Cortex of kidney (tissue), 1 donor: ENCODE measurements at places on chromosomes 2 and 18.

DNA sequence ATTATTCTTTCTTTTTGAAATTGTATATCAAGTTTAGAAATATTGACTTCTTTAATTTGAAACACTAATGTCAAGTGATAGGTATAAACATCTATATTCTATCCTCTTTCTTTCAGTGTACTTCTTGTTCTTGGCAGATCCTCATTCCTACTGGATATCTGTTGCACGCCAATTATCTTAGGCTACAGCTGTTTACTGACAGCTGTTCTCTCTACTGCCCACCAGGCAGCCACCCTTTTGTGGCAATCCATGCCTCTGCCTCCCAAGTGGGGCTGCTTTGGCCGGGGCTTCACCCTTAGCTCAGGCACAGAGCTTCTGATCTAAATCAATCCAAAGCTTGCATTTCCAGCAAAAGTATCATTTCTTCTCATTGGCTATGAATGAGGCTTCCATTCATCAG, 50.6 kb upstream of the ITSN2 start:
- no peak for DNase-seq

- DNase-seq: no peak
Observed at GRCh38 chr18:62957885-62958472, 242.6 kb downstream of the PHLPP1 start.

GRCh38 chr2:7011356-7012083, 94.3 kb downstream of the RNF144A start:
- DNase-seq: no peak

- no peak for DNase-seq
Observed at GRCh38 chr18:47260924-47261701, 9.7 kb upstream of the SKOR2 start.

DNA sequence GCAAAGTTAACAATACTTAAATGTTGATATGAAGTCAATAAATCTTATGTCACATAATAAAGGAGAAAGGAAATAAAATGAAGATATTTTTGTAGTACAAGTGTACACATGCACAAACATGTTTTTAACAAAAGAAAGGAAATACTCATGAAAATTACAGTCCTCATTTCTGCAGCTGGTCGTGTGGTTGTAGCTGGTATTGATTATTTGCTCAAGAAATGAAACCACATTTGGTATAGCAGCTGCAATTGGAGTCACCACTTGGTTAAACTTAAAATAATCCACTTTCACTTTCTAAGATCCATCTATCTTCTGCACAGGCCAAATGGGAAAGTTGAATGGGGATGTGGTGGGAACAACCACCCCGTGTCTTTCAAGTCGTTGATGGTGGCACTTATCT, 580.5 kb upstream of the NRXN1 start:
- DNase-seq: no peak

DNA sequence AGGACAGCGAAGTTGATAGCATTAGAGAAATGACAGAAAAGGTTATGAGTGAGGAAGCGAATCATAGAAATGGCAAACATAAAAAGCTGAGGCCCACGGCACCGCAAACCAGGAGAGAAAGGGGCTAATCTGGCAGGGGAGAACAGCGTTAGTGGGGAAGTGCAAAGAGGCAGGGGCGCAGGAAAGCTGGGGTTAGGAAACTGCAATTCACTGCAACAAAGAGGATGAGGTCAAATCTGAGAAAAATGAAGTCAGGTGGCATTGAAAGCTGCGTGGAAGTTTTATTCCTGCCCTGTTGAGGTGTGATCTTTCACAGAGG, 653 bp upstream of the ABI2 start:
- DNase-seq: no peak

DNA sequence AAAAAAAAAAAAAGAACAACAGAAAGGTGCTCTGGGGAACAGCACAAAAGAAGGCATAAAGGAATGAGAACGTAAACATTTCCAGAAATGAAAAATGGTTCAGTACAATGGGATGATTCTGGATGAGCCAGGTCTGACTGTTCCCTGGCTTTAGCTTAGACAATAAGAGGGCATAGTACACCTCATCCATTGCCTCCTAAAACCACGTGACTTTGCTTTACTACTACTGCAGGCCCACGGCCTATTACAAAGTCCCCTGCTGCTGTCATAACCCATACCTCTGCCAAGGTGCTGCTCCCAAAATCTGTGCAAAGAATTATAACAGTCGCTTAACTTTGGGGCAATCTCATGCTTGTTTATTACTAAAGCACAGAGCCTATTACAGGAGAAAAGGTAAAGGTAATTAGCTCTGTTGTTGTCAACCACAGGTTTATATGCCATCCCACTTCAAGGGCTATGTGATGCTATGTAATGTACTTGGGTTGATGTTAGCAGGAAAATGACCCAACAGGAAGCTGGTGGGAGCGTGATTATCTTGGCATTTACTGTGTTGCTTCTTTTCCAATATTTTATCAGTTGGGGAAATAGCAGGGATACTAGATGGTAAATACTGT, 26.8 kb downstream of the STK17B start:
- no peak for DNase-seq

DNA sequence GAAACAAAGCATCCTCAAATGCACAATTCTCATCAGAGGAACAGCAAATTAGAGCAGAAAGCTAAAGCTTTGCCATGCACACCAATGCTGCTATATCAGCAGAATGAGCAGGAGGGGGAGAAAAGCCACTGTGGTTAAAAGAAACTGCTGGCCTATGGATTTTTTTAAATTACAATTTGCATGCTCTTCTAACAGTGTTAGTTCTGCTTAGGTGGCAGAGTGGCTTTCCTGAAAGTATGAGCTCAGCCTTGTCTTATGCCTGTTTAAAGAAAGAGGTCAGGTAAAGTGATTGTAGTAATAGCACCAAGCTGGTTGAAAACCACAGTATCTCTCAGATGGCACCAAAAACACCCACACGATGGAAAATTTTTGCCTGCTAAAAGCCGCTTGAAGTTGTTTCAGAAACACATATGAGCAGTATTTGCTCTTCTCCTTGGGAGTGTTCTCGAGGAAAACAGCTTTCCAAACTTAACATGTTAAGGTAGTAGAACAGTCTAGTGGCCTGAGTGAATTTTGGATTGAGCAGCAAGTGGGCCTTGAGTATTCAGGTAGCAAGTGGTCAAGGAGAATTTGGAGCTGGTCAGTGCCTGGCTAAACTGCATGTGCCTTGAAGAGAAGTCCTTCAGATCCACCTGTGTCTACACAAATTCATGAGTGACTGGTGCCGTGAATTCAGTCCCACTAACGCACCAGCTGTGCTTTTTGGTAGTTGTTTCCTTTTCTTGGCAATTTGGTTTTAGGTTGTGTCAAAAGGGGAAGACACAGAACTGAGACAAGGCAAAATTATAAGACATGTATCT, 19.6 kb upstream of the NDUFV2 start:
- no peak for DNase-seq

DNA sequence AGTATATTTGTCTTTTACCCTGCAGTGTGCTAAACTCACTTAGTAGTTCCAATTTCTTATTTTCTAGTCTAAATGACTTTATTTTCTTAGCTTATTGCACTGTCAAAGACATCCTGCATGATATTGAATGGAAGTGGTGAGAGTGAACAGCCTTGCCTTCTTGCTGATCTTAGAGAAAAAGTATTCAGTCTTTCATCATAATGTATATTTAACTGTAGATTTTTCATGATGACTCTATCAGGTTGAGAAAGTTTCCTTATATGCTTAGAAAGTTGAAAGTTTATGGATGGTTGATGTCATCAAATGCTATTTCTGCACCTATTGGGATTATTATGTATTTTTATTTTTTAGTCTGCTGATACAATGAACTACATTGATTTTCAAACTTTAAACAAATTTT, 21.3 kb upstream of the COL3A1 start:
- no peak for DNase-seq

GRCh38 chr18:54479365-54479764, 111.7 kb upstream of the DYNAP start:
- no peak for DNase-seq

- no peak for DNase-seq
Observed at GRCh38 chr2:118094503-118094902, 6.2 kb downstream of the INSIG2 start.

- DNase-seq: no peak
Observed at GRCh38 chr2:215362562-215362904, 50.7 kb downstream of the ATIC start.

DNA sequence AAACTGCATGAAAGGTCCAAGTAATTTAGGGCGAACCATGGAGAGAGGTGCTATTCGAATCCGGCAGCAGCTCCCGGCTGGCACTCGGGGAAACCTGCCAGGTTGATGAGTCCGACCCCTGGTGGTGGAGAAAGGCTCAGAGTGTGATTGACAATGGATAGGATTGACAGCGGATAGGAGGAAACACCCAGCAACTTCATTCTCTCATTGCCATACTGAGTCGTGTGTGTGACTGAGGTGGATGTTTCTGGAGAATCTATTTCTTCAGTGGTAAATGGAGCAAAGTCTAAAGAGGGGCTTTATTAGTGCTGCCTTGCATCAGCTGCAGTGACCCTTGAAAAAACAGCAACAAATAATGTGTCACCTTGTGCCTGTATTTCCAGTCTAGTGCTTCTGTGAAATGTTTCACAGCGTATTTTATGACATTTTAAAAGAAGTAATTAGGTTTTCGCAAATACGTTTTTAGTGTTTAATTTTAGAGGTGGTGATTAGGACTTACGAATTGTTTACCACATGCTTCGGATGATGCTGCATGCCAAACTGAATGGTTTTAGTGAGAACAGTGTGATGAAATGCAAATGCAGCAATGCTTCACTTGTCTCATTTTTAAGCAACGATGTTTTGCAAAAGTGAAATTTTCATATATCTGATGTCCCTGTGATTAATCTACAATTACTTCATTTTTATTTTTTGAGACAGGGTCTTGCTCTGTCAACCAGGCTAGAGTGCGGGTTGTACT, 102.0 kb downstream of the DCDC2C start:
- DNase-seq: no peak

DNA sequence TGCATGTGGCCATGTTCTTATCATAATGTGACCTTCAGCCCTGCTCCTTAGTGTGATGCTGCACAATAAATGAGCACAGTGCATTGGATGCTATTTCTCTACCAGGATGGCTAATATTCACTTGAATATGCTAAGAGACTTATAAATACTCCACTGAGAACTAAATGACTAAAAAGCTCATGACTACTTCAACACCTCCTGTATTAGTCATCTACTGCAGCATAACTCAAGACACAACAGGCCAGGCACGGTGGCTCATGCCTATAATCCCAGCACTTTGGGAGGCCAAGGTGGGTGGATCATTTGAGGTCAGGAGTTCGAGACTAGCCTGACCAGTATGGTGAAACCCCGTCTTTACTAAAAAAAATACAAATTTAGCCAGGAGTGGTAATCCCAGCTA, 213.4 kb downstream of the RND3 start:
- DNase-seq: no peak

- DNase-seq: no peak
Observed at GRCh38 chr18:42537291-42537690, 578.2 kb downstream of the RIT2 start.

- DNase-seq: no peak
Observed at GRCh38 chr18:51236225-51236624, 38.7 kb upstream of the MEX3C start.

DNA sequence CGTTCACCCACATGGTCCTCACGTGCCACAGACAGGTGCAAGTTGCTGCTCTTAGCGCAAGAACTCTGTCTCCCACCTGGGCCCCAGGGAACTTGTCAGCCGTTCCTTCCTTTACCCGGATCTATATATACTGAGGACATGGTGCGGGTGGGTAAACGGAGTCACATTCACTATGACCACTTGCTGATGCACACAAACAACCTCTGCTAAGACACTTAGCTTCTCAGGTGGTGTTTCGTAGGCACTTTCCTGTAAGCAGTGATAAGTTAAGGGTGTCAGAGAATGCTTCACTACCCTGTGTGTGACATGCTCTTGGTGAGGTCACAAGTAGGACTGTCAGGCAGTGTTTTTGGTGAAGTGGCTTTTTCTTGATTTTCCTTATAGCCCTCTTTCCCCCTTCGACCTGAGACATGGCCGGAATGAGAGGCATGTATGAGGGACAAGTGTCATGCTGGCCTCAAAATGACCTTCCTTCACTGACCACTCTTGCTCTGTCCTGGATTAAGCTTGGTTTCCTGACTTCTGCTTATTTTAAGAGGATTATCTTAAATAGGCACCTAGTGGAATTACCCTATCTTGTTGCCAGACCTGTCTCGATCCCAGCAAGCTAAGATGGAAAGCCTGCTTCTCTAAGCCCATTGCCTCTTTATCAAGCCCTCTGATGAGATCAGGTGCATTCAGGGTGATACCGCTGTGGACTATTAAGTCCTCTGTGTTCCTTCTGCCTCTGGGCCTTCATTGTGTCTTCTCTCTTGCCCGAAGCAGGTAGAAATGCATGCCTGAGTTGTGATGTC, 97.1 kb upstream of the CELF4 start:
- no peak for DNase-seq

DNA sequence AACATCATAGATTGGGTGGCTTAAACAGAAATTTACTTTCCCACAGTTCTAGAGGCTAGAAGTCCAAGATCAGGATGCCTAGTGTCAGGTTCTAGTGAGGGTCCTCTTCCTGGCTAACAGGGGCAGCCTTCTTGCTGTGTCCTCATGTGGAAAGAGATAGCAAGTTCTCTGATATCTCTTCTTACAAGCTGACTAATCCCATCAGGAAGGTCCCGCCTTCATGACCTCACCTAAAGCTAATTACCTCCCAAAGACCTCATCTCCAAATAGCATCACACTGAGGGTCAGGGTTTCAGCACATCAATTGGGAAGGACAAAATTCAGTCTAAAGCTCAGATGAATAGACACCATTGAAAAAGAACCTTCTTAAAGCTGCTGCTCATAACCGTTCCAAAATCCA, 22.9 kb downstream of the ACVR1 start:
- DNase-seq: no peak

- DNase-seq: no peak
Observed at GRCh38 chr2:175575346-175576258, 394.1 kb upstream of the ATP5MC3 start.

- no peak for DNase-seq
Observed at GRCh38 chr2:119352357-119352756, 14.3 kb downstream of the C2orf76 start.

DNA sequence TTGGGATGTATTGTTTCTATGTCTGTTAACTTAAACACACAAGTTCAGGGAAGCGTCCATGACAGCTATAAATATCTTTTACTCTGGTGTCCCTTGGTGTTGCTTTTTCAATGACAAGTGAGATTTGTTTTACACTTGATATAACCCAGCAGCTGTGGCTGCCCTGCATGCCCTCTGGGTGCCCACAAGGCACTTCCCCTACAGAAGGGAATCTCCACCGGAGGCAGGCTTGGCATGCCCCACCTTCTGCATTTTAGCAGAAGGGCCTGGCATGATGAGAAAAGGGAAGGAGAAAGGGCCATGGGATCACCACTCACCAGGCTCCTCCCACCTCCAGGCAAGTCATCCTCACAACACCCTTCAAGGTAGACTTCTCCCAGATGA, 68.7 kb downstream of the TMEM247 start:
- no peak for DNase-seq

- DNase-seq: no peak
Observed at GRCh38 chr2:2230433-2230817, 100.7 kb downstream of the MYT1L start.

DNA sequence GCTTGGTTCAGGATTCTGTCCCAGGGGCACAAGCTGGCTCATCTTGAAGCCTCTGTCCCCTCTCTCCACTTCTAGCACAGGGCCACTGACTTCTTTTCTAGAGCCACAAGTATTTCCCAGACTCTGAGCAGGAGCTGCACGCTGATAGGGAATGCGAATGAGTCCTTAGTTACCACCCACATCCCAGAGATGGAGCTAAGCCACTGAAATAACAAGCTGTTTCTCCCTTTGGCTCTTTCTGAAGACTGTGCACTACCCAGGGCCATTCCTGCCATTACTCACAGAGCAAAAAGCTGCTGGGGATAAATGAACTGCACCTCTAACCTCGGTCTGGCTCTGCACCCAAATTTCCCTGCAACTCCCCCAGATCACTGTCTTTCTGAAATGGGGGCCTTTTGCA, 70.6 kb downstream of the TSN start:
- no peak for DNase-seq
